NT2/D1 (cell line): ENCODE measurements at places on chromosomes 3 and 15.
A peak's percentile ranks its signal among the peaks of the same experiment; 100 is the strongest.

GRCh38 chr3:180066598-180066997 lies 29.9 kb upstream of the PEX5L start:
- no peak for DNase-seq

DNA sequence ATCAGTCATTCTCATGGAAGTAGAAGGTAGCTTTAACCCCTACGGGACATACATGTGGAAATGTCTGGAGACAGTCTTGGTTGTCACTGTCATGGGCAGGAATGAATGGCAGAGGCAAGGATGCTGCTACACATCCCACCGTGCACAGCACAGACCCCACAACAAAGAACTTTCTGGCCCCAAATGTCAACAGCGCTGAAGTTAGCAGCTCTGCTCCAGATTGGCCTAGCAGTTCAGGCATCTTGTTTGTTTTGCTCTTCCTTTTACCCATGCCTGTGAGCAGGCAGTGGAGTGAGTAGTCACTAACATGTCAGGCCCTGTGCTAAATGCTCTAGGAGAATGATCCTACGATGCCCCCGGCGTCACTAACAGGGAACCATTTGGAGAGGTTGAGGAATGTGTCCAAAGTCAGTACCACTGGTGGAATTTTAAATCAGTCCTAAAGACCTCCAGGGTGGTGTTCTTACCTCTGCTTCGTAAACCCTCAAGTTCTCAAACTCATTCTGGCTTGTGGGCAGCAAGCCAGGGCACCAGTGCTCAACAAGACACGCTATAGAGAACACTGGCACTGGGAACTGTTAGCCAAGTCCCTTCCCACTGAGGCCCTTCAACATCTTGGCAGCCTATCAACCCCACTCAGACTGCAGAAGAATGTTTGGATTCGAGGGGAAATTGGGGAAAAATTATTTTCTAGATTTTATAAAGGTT lies 142.2 kb downstream of the FOXP1 start:
- DNase-seq: no peak

- DNase-seq: no peak
Observed at GRCh38 chr3:16374935-16375245, 109.9 kb downstream of the OXNAD1 start.

- peak; percentile 71 for DNase-seq
Observed at GRCh38 chr3:73624017-73624820, 522 bp downstream of the PDZRN3 start.

GRCh38 chr3:150030841-150031240 lies 60.1 kb upstream of the PFN2 start:
- DNase-seq: no peak

- DNase-seq: no peak
Observed at GRCh38 chr15:73985101-73985873, 6.8 kb downstream of the STOML1 start.

DNA sequence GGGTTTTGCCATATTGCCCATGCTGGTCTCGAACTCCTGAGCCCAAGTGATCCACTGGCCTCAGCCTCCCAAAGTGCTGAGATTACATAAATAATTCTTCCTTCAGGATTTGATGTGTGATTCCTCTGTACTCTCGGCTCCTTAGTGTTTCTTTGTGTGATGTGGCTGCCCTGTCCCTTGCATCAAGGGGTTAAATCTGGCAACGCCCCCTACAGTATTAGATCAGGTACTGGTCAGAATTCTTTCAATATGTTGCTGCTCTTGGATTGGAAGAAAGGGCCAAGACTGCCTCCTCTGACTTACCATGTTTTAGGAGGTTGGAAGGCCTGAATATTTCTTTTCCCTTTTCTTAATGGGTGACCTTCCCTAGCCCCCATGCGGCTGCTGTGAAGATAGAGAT lies 390.6 kb upstream of the WNT5A start:
- DNase-seq: no peak

- DNase-seq: no peak
Observed at GRCh38 chr3:59263152-59263551, 213.3 kb upstream of the CFAP20DC start.

DNA sequence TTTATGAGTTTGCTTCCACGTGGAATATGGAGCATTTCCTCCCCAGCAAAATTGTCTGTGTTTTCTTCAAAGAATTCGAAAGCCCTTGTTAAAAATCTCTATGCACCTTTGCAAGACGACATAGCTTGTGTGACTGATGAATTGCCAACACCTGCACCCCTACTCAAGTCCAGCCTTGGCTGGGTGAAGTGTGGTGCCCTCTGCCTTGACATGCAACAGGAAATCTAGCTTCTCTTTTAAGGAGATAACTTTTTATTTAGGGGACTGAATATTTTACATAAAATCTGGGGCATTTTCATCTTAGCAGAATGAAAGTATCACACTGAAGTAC lies 647 bp downstream of the HMG20A start:
- no peak for DNase-seq

- DNase-seq: no peak
Observed at GRCh38 chr3:131714585-131715220, 211.9 kb upstream of the MRPL3 start.

DNA sequence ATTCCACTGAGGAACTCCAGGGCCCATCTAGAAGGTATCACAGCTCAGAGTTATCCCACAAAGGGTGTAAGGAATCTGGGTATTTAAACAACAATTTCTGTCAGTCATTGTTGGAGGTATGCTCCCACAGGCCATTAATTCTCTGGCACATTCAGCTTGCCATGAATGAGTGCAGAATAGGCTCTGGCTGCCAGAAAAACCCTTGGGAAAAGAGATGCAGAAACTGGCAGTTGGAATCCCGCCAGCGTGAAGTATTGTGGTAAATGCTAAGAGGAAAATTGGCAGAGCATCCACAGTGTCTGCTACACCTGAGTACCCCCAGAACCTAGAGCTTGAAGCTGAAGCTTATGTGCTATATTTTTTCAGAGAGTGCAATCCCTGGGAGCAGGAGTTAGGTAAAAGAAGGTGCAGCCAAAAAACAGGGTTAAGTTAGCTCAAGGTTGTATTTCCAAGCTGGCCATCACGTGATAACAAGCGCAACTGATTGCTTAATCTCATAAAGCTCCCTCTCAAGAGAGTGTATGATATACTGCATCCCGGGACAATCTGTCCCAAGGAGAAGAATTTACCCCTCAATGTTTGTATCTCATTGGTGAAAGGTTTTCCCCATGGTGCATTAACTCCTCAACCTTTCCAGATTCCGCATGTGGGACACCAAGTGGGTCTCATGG lies 94.2 kb upstream of the ACP3 start:
- no peak for DNase-seq

- DNase-seq: peak; percentile 13
Observed at GRCh38 chr15:81155375-81156218, 21.5 kb downstream of the CFAP161 start.

GRCh38 chr3:150699068-150699639 lies 4.6 kb downstream of the ERICH6 start:
- no peak for DNase-seq

DNA sequence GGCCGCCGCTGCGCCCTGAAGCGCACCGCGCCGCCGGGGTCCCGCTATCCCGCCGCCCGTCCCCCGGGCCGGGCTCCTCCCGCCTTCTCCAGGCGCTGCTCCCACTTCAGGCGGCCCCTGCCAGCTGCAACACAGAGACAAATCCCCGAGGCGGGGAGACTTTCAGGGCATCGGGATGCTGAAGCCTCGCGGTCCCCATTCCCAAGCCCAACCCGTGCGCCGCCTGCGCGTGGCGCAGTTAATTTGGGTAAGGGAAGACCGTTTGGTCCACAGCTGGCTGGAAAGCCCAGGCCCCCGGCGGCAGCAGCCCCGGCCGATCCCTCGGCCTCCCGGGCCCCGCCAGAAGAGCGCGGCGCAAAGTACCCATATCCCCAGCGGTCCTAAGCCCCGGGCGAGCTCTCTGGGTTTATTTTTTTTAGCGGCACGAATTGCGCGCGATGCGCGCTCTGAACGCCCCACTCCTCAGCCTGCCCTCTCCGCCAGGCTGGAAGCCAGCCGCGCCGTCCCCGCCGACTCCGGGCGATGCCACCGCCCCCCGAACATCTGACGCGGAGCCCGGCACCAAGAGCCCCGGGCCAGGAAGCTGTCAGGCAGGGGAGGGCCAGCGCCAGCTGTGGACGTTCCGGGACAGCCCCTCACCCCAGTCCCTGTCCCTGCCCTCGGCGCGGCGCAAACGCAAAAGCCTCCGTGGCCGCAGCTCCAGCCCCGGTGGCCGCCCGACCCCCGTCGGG lies 517 bp downstream of the FBN1 start:
- DNase-seq: no peak

DNA sequence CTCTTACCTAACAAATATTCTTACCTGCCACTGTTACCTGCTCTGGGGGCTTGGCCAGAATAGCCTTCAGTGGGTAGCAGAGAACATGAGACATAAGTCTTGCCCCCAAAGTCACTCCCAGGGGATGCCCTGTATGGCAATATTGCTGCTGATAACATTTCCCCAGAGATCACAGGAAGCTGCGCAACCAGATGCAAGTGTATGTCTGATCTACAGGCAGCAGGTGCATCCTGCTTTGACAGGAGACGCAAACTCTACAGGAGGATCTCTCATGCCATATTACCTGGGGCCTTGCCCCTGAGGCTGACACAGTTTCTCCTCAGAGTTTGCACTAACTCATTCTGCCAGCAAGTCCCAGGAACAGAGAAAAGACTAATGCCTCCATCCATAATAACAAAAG lies 174.4 kb upstream of the LPP start:
- no peak for DNase-seq

DNA sequence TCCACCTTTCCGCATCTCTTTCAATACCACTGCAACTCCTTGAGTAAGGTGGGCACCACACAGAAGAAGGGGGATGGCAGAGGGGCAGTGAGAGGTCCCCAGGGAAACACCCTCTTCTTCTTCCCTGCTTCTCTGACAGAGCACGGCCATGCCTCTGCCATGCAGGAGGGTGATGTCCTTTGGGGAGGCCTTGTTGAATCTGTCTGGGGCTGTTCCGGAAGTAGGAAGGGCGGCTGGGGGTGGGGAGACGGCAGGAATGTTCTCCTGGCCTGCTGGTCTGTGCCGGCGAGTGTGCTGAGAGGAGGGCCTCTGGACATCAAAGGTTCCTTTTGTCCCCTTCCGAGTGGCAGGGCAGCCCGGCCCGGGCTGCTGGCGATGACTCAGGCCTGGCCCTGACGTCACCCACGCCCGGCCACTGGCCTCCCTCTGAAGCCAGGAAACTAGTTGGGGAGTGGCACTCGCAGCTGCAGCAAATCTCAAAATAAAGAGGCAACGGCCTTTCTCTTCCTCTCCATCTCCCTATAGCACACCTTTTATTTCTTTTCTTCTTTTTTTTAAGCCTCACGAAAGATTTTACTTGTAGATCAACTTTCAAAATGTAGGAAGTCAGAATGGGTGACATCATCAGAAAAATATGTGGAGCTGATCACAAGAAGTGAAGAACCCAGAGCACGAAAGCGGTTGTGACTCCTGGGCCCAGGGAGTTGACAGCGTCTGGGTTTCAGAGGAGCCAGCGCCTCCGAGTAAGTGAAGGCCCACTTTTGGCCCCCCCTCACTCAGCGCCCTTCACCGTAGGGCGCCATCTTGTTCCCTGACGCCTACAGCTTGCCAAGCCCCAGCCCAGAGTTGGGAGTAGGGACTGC lies at the start of gene ZBTB38:
ZBTB38 (plus strand) TSS at position 443 of the 863 bp plus-strand sequence. CDS start 73,885 bp downstream, outside the sequence.
- peak; percentile 86 for DNase-seq

GRCh38 chr3:33096093-33096868 lies 665 bp downstream of the GLB1 start:
- peak; percentile 18 for DNase-seq

GRCh38 chr3:138470687-138471086 lies 36.3 kb downstream of the ESYT3 start:
- DNase-seq: no peak

- DNase-seq: no peak
Observed at GRCh38 chr3:36408146-36408545, 27.8 kb downstream of the STAC start.

DNA sequence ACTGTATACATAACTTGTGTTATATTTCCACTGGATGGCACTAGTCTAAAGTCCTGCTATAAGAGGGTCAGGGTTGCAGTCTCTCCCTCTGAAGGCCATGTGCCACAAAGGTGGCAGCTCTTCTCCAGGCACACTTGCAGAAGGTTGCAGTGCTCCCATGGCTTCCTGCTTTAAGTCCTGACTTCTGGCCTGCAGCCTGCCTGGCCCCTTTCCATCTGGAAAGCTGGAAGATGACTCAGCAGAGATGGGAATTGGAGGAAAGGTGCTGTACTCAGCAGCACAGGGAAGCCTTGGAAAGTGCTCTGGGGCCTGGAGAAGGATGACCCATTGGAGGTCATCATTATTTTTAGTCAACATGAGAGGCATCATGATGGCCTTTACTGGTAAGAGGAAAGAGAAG lies 40.9 kb upstream of the MRPL3 start:
- no peak for DNase-seq

DNA sequence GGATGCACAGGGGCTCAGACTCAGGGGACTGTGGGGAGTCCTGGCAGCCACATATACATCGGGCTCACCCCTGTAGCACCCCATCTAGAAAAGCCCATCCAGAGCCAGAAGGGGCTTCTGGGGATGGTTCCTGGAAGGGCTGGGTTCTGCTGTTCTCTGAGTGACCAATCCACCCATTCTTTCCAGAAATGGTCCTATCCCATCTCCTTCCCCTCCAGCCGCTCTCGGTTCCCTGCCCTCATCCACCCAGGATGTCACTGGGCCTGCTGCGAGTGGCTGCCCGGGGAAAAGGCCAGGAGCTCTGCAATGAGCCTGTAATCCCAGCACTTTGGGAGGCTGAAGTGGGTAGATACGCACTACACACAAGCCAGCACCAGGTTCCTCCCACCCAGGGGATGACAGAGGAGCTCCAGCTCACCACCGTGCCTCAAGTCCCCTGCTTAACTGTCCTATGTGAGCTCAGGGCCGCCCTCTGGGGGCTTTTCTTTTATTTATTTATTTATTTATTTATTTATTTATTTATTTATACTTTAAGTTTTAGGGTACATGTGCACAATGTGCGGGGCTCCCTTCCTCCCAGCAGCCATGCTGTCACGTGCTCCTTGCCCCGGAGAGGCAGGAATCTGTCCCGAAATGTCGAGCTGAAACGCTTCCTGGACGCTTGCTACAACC lies 13.6 kb upstream of the CSK start:
- DNase-seq: no peak

- DNase-seq: no peak
Observed at GRCh38 chr15:69762373-69763148, 309.9 kb downstream of the RPLP1 start.

DNA sequence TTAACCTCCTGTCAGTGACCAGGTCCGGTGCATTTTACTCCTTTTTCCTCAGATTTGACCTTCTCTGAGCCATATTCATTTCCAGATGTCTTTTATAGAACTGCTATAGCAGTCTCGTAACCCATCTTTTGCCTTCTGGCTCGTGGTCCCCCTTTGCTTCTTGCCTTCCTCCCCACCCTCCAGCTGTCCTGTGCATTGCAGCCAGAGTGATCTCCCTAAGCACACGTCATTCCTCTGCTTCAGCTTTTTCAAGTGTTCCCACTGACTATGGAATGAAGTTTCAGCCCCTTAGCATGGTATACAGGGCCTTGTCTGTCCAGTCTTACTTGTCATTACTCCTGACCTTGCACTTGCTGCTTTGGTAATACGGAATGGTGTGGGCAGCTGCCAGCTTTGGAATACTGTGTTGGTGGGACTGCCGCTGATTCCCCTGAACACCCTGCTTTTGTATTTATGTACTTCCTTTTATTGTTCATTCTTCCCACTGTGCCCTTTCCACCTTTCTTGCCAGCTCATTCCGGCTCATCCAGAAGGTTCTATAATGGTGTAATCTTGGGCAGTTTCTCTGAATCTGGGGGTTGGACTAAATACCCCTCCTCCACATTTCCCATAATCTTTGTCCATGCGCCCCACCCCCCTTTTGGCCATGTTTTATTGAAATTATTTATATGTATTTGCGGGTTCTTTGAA lies 38.9 kb downstream of the SLC25A26 start:
- no peak for DNase-seq
